ENCODE measurements at places on chromosomes 4 and X.

- DNase-seq, result no peak
Observed at GRCh38 chr4:159010563-159011260, 92.2 kb upstream of the RAPGEF2 start.

DNA sequence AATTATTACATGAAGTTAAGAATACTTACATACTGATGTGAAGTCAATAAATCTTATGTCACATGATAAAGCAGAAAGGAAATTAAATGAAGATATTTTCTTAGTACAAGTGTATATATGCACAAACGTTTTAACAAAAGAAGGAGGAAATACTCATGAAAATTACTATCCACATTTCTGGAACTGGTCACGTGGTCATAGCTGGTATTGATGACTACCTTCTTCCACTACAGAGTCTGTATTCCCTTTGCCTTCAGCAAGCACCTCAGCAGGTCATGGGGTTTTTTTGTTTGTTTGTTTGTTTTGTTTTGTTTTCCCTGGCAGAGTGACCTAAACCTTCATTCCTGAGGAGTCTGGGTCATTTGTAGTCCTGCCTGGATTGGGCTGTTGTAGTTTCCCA, 174.9 kb upstream of the BANK1 start:
- DNase-seq, result no peak

- peak; percentile 10 for DNase-seq
Observed at GRCh38 chrX:13938051-13938828, 91.5 kb downstream of the GEMIN8 start.

GRCh38 chr4:34464196-34464595, 1780.1 kb downstream of the ARAP2 start:
- DNase-seq, result no peak

- DNase-seq, result no peak
Observed at GRCh38 chr4:26126143-26126718, 194.6 kb upstream of the RBPJ start.

All from activated naive CD4-positive, alpha-beta T cell treated with anti-CD3 and anti-CD28 coated beads, Interleukin-2, amount 50 U/mL, for 16 hours (primary cell).